ENCODE measurements at places on chromosomes 2 and 18.

GRCh38 chr2:118557016-118557415 is 290.4 kb downstream of the EN1 start:
- DNase-seq = no peak

- DNase-seq = no peak
Measured at GRCh38 chr2:95069465-95069864, 44.0 kb downstream of the MAL start.

DNA sequence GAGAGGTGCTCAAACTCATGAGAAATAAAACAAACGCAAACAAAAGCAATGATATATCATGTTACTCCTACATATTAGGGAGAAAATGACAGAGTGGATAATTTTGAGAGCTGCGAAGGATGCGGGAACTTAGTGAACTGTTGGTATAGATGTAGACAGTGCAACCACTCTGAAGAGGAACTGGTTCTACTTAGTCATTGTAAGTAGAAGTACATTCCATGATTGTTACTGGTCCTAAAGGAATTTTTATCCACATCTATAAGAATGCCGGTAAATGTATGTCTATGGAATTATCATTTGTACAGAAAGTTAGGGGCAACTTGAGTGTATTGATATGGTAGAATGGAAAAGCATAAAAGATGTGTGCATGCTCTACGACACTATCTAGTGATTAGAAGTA is 1238.4 kb downstream of the LRP1B start:
- no peak for DNase-seq

- no peak for DNase-seq
Measured at GRCh38 chr2:7420530-7420929, 503.3 kb downstream of the RNF144A start.

DNA sequence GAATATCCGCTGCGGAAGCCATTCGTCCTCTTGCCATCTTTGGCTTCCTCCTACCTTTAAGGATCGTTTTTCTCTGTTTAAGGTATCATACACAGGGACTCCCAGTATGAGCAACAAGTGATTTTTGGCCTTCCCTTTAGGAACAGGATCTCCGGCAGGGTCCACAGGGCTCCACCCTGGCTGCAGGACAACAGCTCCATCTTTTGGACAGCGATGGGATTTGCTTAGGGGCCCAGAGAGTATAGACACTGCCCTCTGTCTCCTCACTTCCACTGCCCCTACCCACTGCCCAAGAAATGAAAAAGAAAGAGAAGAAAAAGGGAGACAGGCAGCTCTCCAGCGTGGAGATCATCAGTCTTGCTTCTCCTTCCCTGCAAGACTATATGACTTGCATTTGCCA is 224.5 kb downstream of the UXS1 start:
- DNase-seq = peak; percentile 35

GRCh38 chr18:35747894-35748472 is 166.4 kb downstream of the GALNT1 start:
- peak; percentile 9 for DNase-seq
